ENCODE measurements at places on chromosomes 7 and 10.

DNA sequence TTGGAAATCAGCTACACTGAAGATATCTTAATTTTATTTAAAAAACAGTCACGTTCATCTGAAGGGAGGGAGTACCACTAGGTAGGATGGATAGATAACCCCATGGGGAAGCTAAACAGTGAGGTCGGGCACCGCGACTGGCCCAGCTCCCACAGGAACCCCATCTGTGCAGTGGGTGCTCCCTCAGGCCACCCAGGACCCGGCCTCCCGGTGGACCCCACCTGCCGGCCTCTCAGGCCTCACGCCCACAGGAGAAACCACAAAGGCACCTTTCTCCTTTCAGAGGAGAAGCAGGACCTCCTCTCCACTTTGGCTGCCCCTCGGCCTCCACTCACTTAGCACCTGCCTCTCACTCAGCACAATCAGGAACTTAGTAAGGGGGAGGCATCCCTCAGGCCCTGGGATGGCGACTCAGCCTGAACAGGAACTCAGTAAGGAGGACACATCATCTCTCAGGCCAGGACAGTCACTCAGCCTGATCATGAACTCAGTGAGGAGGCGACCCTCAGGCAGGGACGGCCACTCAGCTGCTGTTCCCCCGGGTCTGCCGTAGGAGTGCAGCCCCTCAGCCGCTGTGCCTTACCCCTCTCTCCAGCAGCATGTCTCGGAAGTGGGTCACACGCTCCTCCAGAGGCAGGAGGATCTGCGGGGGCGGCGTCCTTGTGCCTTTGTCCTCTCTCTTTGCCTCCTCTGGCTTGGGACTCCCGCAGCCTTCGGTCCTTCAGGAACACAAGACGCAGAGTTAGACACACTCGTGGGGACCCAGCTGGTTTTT is 195.1 kb downstream of the TCERG1L start:
- DNase-seq = no peak

GRCh38 chr10:10564081-10564794 is 453.4 kb upstream of the CELF2 start:
- DNase-seq = no peak

- no peak for DNase-seq
Measured at GRCh38 chr10:356452-356851, 221.2 kb downstream of the ZMYND11 start.

DNA sequence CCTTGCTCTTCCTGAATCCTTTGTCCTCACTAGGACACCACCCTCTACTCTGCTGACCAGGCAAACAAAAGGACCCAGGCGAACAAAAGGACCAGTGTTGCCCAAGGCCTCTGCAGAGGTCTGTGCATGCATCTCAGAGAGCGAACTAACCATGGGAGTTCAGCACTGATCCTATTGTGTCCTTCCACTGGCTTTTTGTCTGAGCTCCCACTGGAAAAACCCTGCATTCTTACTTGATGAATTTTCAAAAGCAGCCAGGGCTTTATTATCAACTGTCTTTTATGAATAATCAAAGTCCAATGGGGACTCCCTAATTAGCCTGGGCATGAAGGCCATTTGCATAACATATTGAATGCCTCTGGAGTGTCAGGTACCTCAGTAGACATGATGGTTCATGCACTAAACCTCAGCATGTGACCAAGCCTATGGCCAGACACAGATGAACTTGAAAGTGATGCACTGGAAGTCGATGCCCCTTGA is 140.6 kb downstream of the KCNMA1 start:
- no peak for DNase-seq

GRCh38 chr10:79148452-79149344 is 79.9 kb downstream of the ZMIZ1 start:
- DNase-seq = no peak

DNA sequence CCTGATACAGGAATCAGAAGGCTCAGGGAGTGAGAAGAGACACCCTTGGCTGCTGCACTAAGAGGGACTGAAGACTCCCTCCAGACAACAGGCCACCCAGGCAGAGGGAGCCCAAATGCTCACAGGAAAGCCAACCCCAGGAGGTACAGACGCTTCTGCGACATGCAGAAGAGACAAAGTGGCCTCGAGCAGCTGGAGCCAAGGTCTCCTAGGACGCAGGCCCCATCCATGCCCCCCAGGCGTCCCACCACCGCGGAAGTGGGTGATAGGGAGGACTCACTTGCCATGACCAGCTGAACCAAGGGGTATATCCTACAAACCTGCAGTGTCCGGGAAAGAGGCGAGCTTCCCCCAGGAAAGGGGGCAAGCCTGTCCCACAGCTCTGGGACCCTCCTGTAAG is 56.9 kb downstream of the CTBP2 start:
- DNase-seq = no peak

GRCh38 chr7:135943134-135943879 is 33.9 kb downstream of the MTPN start:
- no peak for DNase-seq

DNA sequence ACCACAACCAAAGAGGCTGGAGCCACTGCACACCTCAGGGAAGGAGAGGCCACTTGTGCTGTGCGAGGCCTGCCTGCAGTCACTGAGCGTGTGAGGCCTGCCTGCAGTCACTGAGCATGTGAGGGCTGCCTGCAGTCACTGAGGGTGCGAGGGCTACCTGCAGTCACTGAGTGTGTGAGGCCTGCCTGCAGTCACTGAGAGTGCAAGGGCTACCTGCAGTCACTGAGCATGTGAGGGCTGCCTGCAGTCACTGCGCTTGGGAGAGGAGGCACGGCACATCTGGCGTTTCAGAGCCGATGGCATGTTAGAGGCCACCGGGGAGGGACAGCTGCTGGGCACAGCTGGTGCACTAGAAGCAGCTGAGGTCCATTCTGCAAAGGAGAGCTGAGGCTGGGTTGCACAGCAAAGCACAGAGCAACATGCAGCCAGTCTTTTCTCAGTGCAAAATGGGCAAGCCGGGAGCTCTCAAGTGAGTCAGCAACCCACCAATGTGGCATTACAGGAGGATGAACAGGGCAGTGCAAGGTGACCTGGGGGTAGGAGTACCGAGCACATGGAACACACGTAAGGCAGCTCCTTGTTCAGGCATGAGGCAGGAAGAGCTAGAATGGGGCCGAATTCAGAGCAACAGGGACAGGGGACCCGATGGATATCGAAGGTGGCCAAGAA is 540.1 kb downstream of the PTPRN2 start:
- DNase-seq = no peak

- no peak for DNase-seq
Measured at GRCh38 chr10:99941942-99942820, 67.6 kb downstream of the DNMBP start.

- no peak for DNase-seq
Measured at GRCh38 chr7:151890355-151891004, 13.6 kb upstream of the PRKAG2 start.

- no peak for DNase-seq
Measured at GRCh38 chr7:158351051-158351450, 236.6 kb downstream of the PTPRN2 start.

DNA sequence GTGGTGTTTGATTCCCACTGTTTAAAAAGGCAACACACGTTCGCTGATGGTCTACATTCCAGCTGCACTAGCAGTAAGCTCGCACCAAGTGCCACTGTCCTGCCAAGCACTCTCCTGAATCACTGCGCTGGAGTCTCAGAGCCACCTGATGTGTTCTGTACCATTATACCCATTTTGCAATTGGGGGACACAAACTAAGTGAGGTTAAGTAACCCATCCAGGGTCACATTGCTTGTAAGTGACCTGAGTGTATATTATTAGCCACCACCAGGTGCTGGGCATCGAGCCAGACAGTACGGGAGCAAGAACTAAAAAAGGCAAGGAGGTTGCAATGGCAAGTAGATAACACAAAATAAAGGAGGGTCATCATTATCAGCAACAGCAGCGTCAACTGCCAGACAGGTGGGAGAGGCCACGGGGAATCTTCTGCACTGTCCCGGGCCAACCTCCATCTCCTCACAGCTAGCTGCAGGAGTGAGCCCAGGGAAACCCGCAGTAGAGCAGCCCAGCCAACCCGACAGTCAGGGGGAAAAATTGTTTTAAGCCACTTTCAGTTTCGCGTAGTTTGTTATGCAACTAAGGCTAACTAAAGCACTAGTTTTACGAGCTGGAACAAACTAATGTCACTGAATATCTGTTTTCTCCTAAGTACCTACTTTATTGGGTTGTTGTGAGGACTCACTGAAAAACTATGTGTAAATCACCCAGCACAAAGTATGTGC is 712 bp upstream of the CPVL start:
- no peak for DNase-seq

GRCh38 chr10:89431977-89432376 is 17.6 kb downstream of the IFIT5 start:
- no peak for DNase-seq

DNA sequence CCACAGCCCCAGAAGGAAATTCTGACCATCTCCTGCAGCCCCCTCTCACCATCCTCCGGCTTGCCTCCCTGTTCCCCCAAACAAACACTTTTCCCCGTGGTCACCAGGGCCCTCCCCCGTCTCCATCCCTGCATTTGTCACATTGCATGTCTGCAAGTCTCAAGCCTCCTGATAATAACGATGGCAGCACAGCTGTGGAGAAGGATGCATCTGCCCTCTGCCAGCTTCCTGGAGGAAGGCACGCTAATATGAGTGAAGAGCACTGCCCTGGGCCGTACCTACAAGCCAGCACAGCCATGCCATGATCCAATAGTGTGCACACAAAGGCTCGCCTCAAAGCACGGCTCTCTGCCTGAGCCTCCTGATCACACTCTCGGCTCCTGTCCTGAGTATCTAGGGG is 98.5 kb downstream of the SLIT1 start:
- DNase-seq = no peak

DNA sequence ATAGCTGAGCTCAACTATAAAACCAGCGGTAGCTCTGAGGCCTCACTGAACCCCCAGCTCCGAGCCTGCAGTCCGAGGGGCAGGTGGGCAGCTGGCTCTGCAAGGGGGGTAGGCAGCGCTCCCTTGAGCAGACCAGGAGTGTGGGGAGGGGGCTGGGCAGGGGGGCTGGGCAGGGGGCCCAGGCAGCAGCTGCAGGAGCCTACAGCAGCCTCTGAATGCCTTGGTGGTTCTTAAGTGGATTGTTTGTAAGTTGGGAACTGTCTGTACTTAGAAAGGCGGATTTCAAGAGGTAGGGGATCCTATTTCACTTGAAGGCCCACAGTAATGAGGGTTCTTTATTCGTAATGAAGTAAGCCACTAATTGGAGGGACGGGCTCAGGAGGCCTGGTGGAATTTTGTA is 72.3 kb downstream of the ICA1 start:
- DNase-seq = no peak

DNA sequence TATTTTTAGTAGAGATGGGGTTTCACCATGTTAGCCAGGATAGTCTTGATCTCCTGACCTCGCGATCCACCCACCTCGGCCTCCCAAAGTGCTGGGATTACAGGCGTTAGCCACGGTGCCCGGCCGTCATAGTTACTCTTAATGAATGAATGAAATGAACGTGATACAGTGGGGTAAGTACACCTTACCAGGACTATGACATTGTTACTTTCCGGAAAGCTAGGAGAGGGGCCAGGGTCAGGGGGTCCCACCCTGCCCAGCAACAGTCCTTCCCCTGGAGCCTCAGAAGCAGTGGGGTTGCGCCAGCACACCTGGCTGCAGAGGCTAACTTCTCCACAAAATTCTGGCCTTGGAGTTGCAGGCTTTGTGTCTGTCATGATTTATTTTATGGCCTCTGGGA is 21.4 kb downstream of the VSTM4 start:
- DNase-seq = no peak

DNA sequence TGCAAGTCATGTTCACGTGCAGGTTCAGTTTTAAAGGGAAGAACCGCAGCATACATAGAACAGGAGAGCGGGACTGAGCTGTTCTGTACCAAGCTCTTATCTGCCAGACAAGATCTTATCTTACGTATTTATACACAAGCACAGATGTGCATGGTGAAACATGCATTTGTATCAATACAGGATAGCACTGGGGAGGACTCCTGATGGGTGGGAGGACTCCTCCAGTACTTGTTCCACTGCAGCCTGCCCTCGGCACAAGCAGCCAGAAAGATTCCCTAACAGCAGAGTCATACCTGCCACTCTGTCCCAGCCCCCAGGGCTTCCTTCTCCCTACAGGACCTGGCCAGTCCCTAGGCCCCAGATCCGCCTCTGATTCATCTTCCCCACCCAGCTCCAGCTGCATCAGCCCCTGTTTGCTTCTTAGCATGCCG is 13.2 kb upstream of the PRKCQ start:
- no peak for DNase-seq

DNA sequence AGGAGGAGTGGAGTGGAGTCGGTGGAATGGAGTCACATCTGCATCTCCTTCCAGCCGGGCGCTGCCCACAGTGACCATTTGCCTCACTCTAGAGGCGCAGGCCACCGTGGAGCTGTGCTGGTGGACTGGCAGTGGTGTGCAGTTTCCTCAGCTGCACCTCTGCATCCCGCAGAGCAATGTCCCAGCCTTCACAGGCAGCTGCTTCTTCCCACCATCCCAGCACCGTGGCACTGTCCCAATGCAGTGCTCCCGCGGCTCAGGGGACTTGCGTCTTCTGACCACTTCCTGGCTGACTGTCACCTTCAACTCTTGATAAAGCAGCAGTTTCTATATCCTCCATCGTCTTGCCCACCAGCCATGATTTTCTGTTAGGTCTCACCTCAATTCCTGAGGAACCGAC is 90.3 kb upstream of the SFMBT2 start:
- no peak for DNase-seq

GRCh38 chr10:111338805-111339204 is 262.0 kb downstream of the ADRA2A start:
- DNase-seq = no peak

DNA sequence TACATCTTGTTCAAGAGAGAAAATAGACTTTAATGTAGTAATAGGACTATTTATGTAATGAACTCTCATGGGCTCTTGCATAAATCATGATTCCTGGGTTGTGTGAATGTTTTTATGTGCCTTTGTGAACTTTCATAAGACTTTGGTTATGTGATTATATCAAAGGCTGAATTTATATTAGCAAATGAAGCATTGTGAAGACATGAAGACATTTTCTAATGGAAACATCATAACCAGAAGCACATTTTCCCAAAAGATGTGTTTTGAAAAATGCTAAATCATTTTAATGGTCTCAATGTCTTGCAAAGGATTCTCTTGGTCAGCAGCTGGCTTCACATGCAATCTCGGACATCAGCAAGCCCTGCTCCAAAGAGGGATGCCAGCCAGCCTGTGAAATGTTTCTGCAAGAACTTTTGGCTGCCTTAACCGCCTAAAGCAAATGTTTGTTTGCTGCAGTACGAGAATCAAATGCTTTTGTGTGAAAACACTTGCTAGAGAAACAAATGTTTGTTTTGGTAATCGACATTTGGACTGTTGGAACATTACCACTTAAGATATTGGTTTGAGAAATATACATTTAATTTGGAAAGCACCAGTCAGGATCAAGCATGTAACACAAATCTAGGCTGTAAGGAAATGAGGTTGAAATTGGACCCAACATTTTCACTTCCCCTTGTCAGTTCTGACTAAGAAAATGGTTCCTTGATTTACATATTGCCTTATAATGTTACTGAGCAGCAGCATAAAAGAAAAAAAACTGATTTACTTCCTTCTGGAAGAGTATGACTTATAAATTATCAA is 102.1 kb downstream of the RTKN2 start:
- no peak for DNase-seq
